ENCODE measurements at places on chromosomes 5 and 9.

- DNase-seq = no peak
Observed at GRCh38 chr9:129412814-129413536, 207.9 kb downstream of the C9orf50 start.

DNA sequence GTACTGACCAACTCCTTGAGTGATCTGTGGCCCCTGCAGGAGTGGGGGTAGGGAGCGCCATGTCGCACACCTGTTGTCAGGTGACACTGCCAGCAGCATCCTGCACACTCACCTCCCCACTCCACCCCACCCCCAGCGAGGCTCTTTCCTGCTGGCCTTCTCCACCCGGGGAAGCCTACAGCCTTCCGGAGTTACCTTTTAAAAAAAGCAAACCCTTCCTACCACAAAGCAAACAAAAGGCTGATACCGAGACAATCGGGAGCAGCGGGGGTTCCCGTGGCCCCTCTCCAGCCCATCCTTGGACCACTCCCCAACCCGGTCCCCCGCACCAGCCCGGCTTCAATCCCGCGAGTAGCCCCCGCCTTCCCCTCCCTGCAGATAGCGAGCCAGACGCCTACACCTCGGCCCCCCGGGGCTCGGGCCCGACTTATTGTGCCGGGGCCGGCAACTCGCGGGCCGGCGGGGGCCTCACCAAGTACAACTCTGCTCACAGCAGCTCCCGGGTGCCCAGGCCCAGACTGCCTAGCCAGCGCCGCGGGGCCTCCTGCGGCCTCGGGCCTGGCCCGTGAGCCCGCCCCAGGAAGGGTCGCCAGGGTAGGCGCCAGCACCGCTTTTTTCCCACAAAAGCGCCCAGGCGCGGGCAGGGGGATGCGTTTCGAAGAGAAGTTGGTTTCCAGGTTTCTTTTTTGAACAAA is 724 bp downstream of the MACROH2A1 start:
- DNase-seq = peak; percentile 70

DNA sequence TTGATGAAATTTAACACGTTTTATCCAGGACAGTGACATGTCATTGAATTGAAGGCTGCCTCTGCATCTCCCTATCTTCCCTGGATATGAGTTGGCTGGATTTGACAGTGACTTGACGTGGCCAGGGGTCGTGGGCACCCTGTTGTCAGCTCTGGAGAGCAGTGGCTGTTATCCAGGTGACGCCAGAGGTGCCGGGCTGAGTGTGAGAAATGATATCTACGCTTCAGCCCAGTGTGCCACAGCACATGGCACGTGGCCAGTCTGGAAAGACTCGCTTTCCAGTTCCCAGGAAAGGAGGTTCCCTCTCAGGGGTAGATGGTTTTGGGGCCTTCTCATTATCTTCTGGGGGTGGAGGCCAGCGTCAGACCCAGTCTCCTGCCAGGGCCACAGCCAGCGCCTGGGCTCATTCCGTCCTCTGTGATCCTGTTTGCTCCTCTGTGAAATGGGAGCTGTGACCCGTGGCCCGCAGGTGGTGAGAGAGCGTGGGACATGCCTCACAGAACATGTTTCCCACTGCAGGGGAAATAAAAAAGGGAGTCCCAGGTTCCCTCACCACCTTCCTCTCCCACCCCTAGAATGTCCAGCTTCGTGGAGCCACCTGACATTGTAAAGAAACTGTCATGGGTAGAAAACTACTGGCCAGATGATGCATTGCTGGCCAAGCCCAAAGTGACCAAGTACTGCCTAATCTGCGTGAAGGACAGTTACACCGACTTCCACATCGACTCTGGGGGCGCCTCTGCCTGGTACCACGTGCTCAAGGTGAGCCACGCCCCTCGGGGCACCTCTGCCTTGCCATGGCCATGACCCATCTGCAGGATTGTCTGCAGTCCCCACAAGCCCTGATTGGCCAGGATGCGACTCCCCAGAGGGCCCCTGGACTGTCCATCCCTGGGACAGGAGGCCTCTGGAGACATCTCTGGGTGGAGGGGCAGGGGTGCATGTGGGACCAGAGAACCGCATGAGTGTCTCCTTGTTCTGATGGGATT is 76.5 kb downstream of the PHF2 start:
- DNase-seq = no peak

- no peak for DNase-seq
Observed at GRCh38 chr5:125313555-125313954, 567.1 kb upstream of the ZNF608 start.

Measured in OCI-LY7 (cell line).